ENCODE measurements at places on chromosomes 2 and 18.

DNA sequence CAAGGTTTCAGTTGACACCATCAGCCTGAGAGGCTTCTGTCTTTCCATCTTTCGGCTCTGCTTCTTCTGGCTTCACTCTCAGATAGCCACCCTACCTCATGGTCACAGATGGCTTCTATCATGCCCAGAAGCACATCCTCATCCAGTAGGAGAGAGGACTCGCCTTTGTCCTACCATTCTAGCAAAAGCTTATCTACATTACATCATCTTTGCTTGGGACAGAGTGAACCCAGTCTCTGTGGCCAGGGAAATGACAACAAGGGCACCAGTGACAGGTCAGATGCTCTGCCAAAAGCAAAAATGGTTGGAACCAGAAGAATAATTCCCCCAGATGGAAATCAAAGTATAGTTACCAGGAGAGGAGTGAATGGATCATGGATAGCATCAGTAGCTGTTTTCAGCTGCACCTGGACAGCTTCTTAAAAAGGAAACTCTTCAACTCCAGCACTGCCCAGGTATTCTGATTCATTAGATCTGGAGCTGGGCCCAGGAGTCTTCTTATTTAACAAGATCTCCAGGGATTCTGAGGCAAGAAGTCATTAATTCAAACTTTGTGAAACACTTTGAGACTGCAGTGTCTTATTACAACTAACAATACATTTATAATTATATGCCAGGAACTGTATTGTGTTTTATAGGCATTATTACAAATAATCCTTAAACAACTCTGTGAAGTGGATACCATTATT is 257.7 kb upstream of the UBE2E3 start:
- DNase-seq, result peak; percentile 91
- H3K4me3 ChIP-seq, result no peak overlapping the region
- H3K27ac ChIP-seq, result no peak overlapping the region
- H3K27me3 ChIP-seq, result no peaks in the 10 kb centered on the region
- H3K36me3 ChIP-seq, result no peaks in the 10 kb centered on the region
- H3K4me1 ChIP-seq, result peaks cover 10% of the 10 kb centered on the region

- peak overlapping the region; percentile 75 for H3K4me3 ChIP-seq
- H3K27ac ChIP-seq, result no peak overlapping the region
- peaks cover 9% of the 10 kb centered on the region for H3K4me1 ChIP-seq
- H3K36me3 ChIP-seq, result no peaks in the 10 kb centered on the region
Measured at GRCh38 chr2:128320906-128321771, 2.5 kb upstream of the HS6ST1 start.

- DNase-seq, result no peak
- H3K4me1 ChIP-seq, result no peaks in the 10 kb centered on the region
- H3K36me3 ChIP-seq, result no peaks in the 10 kb centered on the region
- H3K27ac ChIP-seq, result no peak overlapping the region
- H3K27me3 ChIP-seq, result no peaks in the 10 kb centered on the region
Measured at GRCh38 chr2:10109311-10109710, 13.2 kb upstream of the RRM2 start.

- DNase-seq, result no peak
- no peak overlapping the region for H3K4me3 ChIP-seq
- H3K27ac ChIP-seq, result no peak overlapping the region
- H3K27me3 ChIP-seq, result no peaks in the 10 kb centered on the region
Measured at GRCh38 chr2:219384083-219384713, 3.5 kb downstream of the DNPEP start.

GRCh38 chr2:159046966-159047365 is 78.5 kb downstream of the TANC1 start:
- H3K27ac ChIP-seq, result no peak overlapping the region
- no peaks in the 10 kb centered on the region for H3K36me3 ChIP-seq
- peak; percentile 44 for DNase-seq
- H3K4me1 ChIP-seq, result peaks cover 16% of the 10 kb centered on the region
- H3K4me3 ChIP-seq, result no peak overlapping the region

GRCh38 chr2:33395034-33395433 is 81.4 kb upstream of the RASGRP3 start:
- DNase-seq, result no peak
- H3K4me1 ChIP-seq, result peaks cover 4% of the 10 kb centered on the region
- peaks cover 9% of the 10 kb centered on the region for H3K36me3 ChIP-seq

DNA sequence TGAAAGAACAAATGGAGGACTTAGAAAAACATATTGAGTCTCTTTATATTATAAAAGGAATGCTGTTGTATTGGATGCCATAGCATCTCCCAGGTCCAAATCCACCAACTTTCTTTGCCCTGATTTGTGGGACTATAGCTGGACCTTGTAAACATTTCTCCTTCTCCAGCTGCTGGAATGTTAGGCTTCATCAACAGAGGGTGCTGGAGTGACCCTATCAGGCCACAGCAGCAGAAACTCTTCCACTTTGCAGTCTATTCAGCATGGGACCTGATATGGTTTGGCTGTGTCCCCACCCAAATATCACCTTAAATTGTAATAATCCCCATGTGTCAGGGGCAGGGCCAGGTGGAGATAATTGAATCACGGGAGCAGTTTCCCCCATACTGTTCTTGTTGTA is 138.4 kb upstream of the ARL4C start:
- no peak overlapping the region for H3K27ac ChIP-seq
- no peaks in the 10 kb centered on the region for H3K4me1 ChIP-seq
- no peak overlapping the region for H3K4me3 ChIP-seq
- peak; percentile 19 for DNase-seq
- H3K36me3 ChIP-seq, result no peaks in the 10 kb centered on the region

GRCh38 chr2:56749152-56749752 is 565.5 kb downstream of the CCDC85A start:
- H3K27me3 ChIP-seq, result no peaks in the 10 kb centered on the region
- no peak overlapping the region for H3K27ac ChIP-seq
- H3K36me3 ChIP-seq, result no peaks in the 10 kb centered on the region
- H3K4me3 ChIP-seq, result no peak overlapping the region
- no peaks in the 10 kb centered on the region for H3K4me1 ChIP-seq

- H3K4me3 ChIP-seq, result no peak overlapping the region
- H3K27me3 ChIP-seq, result no peaks in the 10 kb centered on the region
- no peaks in the 10 kb centered on the region for H3K4me1 ChIP-seq
- DNase-seq, result no peak
- H3K27ac ChIP-seq, result no peak overlapping the region
- H3K36me3 ChIP-seq, result no peaks in the 10 kb centered on the region
Measured at GRCh38 chr2:224042191-224042696, 3.2 kb upstream of the SERPINE2 start.

DNA sequence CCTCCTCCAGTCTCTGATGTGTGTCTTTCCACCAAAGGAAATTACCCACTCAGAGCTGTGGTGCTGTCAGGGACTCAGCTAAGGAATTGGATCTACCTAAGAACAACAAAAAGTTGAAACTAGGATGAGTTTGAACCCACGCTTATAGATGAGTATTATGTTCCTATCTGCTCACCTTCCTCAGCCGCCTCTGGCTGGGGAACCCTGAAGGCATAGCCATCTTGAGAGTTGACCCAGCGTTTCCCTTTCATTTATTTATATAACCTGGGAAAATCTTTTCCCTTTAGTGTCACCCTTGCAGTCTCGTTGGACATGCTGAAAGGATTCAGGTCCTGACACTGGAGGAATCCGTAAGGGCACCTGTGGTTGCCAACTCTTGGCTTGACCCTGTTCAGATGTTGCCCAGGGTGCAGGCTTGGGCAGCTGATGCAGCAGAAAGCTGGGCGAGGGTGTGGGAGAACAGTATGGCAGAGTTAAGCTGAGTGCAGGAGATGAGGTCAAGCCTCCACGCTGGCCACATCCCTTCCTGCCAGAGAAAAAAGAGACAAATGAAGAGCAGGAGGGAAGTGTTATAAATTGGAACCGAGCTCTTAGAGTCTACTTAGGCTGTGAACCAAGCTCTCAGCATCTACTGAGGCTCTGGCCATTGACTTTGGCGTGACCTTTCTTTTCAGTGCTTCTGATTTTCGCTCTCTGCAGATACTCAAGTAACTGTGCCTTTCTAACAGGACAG is 1.9 kb downstream of the CDH20 start:
- no peaks in the 10 kb centered on the region for H3K36me3 ChIP-seq
- H3K27me3 ChIP-seq, result peaks cover 6% of the 10 kb centered on the region
- DNase-seq, result peak; percentile 27
- peaks cover 11% of the 10 kb centered on the region for H3K4me1 ChIP-seq

DNA sequence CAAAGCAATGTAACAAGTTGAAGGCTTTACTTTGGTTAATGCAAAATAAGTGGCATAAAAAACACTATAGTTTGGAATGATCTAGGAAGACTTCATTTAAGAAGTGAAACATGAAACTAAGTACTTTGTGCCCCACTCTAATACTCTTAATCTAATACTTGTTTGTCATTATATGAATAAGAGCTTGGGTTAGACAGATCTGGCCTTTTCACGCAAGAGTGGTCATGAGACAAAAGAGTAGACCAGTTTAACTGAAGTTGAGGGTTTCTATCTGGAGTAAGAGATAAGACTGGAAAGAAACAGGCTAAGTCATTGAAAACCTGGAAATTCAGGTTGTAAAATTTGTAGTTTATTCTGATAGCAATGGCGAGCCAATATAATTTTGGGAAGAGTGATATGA is 2.8 kb downstream of the SLC30A6 start:
- H3K4me1 ChIP-seq, result peaks cover 12% of the 10 kb centered on the region
- no peak for DNase-seq
- no peak overlapping the region for H3K27ac ChIP-seq
- no peaks in the 10 kb centered on the region for H3K27me3 ChIP-seq
- 0 out of 2 replicates have a peak, but pooled peaks cover 1% of the 10 kb centered on the region for H3K36me3 ChIP-seq

- DNase-seq, result no peak
- H3K27ac ChIP-seq, result no peak overlapping the region
- peaks cover 20% of the 10 kb centered on the region for H3K27me3 ChIP-seq
- no peak overlapping the region for H3K4me3 ChIP-seq
Measured at GRCh38 chr18:8602040-8602439, 7.2 kb upstream of the RAB12 start.

DNA sequence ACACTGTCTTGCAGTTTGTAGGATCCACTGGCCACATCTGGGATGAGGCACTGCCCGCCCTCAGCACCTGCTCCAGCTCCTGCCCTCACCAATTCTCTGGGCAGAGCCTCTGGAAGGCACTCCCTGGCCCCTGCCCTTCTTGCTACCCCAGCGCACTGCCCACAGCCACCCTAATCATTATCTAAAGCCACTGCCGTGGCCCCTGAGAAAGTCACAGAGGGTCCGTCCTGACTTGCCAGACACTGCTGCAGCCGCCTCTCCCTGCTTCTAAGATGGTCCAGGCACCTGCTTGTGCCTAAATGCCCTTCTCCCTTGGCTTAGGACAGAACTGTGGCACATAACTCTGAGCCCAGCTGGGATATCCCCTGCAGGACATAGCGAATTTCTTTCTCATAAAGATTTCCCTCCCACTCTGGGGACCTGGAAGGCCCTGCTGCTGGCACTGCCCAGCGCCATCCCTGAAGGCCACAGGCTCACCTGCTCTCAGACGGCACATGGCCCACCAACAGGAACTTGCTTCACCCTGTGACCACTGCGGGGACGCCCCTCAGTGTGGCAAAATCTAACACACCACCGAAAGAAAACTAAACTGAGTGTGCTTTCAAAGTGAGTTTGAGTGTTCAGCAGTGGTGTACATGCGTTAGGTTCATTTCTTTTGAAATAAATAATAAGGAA is 244.9 kb downstream of the HDAC4 start:
- no peak overlapping the region for H3K4me3 ChIP-seq
- H3K27me3 ChIP-seq, result no peaks in the 10 kb centered on the region
- no peak for DNase-seq
- no peaks in the 10 kb centered on the region for H3K4me1 ChIP-seq

GRCh38 chr2:74693213-74693612 is 39.2 kb downstream of the SEMA4F start:
- no peaks in the 10 kb centered on the region for H3K36me3 ChIP-seq
- no peaks in the 10 kb centered on the region for H3K27me3 ChIP-seq
- no peak for DNase-seq

- H3K4me1 ChIP-seq, result no peaks in the 10 kb centered on the region
- no peaks in the 10 kb centered on the region for H3K36me3 ChIP-seq
- H3K27me3 ChIP-seq, result no peaks in the 10 kb centered on the region
- no peak for DNase-seq
- H3K4me3 ChIP-seq, result no peak overlapping the region
Measured at GRCh38 chr2:71694501-71695234, 241.3 kb downstream of the DYSF start.

- DNase-seq, result no peak
- no peak overlapping the region for H3K27ac ChIP-seq
- H3K4me1 ChIP-seq, result peaks cover 3% of the 10 kb centered on the region
- peaks cover 7% of the 10 kb centered on the region for H3K36me3 ChIP-seq
- H3K4me3 ChIP-seq, result no peak overlapping the region
Measured at GRCh38 chr18:70195014-70195614, 10.4 kb downstream of the RTTN start.

DNA sequence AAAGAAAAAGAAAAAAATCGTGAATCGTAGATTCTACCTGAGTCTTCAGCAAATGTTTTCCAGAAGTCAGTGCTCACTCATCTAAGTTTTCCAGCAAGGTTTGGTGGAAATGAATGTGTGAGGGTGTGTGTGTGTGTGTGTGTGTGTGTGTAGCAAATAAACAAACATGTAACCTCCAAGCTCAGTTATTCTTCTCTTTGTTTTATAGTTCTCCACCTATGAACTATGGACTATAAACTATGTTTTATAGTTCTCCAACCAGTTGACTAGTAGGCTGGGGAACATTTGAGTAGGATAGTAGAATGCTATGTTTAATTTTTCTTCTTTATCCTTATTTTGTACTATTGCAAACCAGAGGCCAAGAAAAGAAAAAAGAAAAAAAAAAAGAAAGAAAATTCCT is 44.6 kb upstream of the SERPINE2 start:
- H3K4me1 ChIP-seq, result peaks cover 35% of the 10 kb centered on the region
- H3K27me3 ChIP-seq, result no peaks in the 10 kb centered on the region
- DNase-seq, result no peak

DNA sequence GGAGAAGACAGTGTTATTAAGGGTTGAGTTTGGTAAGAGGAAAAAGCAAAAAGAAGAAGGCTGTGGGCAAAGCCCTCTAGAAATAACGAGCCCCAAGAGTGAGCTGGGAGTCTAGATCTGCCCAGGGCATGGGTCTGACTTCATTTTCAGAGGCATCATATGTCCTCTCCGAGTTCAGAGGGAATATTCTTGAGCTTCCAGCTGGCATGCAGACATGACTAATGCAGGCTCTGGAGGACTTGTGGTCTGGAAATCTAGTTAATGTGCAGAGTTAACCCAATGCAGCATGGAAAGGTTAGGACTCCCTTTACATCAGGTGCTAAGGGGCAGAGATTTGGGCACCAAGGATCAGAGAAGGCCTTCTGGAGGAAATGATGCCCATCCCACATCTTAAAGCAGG is 7.3 kb downstream of the ACMSD start:
- H3K27ac ChIP-seq, result no peak overlapping the region
- no peaks in the 10 kb centered on the region for H3K4me1 ChIP-seq
- no peak overlapping the region for H3K4me3 ChIP-seq
- peak; percentile 64 for DNase-seq
- 0 out of 2 replicates have a peak, but pooled peaks cover 6% of the 10 kb centered on the region for H3K27me3 ChIP-seq

GRCh38 chr2:27281442-27281841 is 787 bp upstream of the TRIM54 start:
- peaks cover 8% of the 10 kb centered on the region for H3K27me3 ChIP-seq
- H3K36me3 ChIP-seq, result no peaks in the 10 kb centered on the region
- peaks cover 18% of the 10 kb centered on the region for H3K4me1 ChIP-seq
- H3K4me3 ChIP-seq, result no peak overlapping the region
- no peak overlapping the region for H3K27ac ChIP-seq
